ENCODE measurements at places on chromosomes 3 and 15.

DNA sequence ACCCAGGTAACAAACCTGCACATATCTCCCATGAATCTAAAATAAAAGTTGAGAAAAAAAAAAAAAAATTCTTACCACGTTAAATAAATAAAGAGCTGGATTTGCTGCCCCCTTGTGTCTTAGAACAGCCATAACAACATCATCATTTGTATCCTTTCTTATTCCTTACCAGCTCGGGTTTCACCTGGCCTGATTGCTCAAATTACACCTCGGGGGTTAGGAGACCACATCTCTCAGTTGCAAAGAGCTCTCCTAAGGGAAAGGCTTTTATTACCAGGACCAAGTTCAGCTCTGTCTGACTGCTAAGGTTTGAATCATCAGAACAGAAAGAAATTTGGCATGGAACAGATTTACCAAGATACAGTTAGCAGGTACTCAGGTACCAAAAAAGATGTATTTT, 25.8 kb upstream of the RPL39L start:
- DNase-seq, result no peak

DNA sequence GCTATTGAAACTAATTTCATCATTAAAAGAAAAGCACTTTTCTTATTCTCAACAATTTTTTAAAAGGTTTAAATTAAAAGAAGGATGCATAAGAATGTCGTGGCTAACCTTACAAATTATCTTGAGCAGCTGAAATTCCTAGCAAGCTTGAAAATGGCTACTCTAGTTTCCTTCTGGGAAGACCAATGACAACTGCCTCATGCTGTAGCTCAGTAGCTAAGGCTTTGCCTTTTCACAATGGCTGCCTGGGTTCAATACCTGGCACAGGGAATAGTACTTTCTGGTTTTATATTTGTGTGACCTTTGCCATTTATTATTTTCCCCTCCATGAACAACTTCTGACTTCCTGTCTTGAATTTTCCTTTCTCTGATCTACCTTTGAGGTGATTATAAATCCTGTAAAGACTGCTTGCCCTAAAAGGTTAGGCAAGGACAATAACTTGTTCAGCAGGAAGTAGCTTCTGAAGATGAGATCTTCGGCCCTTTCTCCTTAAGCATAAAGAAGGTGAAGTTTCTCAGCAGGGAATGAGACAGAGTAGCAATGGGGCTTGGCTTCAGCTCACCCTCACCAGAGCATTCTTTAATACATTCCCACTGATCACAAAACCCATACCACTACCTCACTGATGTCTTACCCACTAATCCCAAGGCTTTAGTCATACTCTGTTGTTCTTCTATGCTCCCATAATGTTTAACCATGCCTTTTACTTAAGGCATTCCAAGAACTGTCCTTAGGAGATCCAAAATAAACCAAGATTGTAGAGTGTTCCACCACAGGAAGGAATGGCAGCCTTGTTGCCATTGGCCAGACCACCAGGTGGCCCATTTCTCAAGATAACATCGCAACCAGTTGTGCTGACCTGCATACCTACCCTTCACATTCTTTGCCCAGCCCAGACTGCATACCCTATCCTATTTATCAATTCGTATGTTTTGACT, 276.8 kb downstream of the ULK4 start:
- no peak for DNase-seq

GRCh38 chr15:69035205-69035917, 20.9 kb downstream of the NOX5 start:
- no peak for DNase-seq

DNA sequence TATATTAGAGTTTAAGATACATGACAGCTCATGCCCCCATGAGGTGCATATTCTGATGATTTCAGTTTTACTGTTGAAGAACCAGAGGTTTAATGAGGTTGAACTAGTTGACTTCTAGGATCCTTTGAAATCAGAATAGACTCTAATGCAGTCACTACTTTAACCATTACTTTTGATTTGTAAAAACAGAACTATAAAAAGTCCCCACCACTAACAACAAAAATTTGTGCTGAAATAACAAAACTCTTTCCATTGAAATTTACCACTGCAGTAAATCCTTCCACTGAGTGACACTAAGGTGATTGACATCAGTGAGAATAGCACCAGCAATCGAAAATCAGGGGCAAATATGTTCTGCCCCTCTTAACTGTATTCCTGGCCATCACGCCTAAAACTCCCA, 214.1 kb downstream of the SHQ1 start:
- DNase-seq, result no peak

- no peak for DNase-seq
These were observed 81.5 kb downstream of the GAP43 start for GRCh38 chr3:115704661-115705338.

DNA sequence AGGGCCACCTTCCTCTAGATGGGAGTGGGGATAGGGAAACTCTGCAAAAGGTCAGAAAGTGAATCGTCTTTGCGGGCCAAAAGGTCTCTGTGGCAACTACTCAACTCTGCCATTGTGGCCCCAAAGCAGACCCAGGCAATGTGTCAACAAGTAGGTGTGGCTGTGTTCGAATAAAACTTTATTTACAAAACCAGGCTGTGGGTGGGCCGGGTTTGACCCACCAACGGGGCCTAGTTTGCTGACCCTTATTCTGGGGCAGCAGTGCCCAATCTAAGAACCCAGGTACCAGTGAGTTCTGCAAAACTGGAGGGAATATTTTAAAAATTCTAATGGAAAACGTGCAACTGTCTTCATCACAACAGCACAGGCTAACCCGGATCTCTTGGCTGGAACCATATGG, 40.9 kb downstream of the RORA start:
- no peak for DNase-seq

DNA sequence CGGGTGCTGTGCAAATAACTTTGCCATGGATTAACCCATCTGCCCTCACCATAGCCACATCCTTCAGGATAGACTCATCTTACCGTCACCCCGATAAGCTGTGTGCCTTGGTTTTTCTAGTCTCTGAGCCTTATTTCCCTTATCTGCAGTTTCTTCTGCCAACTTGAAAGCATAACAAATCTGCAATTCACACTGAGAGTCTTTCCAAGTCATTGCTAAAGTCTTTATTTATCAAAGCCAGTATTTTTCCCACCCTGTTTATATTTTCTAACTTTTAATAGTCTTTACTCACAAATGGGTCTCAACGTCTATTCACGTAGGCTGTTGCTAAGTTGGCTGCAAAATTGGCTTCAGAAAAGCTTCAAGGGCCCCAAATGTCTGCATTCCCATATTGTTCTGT, 61.6 kb upstream of the SUCLG2 start:
- DNase-seq, result no peak

DNA sequence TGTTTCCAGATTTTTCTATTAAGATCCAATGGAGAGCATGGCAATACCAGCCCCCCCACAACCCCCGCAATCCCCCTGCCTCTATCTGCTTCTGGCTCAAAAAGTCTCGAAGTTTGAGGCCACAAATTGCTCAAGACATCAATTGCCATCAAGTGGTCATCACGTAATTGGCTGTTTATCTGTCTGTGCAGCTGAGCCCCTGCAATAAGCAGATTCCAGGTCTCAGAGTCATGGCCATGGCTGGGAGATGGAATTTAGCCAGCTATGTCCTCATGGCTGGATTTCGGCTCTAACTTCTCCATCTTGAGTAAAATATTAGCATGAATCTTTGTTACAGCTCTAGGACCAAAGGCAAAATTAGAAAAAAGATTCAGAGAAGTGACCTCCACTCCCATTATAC, 22.7 kb downstream of the SSUH2 start:
- DNase-seq, result no peak

DNA sequence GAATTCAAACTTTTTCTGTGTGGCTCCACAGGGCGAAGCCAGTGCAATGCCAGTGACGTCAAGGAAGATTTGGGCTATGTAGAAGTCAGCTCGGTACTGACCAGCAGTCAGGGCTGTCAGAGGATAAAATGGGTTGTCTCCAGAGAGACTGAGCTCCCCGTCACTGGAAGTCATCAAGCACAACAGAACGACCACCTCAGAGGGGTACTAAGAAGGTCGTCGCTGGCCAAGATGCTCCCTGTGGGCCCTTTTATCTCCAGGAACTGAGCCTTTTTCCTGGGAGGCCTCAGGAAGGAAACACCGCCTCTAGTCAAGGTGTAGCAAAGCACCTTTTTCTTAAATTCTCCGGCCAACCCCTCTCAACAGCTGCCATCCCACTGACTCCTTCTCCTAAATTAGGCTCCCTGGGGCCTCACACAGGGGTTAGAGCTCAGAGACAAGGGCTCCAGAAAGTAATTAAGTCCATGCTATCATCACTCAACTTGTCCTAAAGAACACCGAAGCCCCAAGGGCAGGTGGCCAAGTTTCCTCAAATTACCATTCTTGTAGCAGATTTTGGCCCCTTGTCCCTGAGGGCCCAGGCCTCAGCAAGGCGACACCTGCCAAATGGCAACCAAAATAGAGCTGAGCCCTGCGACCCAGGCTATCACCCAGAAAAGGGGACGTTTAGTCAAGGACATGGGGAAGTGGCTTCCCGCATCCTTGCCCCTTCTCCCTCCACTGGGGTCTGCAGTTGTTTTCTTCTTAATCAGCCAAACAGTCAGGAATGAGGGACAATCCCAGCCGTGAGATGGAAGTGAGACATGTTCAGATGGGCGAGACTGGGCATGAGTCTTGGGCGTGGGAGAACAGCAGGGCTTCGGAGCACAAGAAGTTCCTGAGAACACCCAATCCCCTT, 48.0 kb downstream of the SSUH2 start:
- DNase-seq, result no peak

- DNase-seq, result no peak
These were observed 2.3 kb downstream of the B4GALT4 start for GRCh38 chr3:119238363-119238762.

GRCh38 chr15:88647351-88648105, 8.7 kb downstream of the ISG20 start:
- DNase-seq, result peak; percentile 21

- peak; percentile 31 for DNase-seq
These were observed 1.3 kb downstream of the TOP2B start for GRCh38 chr3:25663347-25663868.

GRCh38 chr15:85129881-85130280, 148.2 kb downstream of the PDE8A start:
- no peak for DNase-seq

DNA sequence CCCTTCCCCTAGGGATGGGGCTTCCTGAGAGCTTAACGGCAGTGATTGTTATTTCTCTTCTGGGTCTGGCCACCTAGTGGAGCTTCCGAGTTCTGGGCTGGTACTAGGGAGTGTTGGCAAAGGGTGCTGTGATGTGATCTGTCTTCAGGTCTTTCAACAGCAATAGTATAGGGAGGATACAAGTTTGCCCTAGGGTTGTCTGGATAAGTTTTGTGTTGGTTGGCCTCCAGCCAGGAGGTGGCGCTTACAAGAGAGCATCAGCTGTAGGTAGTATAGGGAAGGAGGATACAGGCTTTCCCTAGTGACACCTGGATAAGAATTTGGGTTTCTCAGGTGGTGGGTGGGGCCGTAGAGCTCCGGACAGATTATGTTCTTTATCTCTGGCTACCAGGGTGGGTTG, 19.2 kb upstream of the CPOX start:
- no peak for DNase-seq

GRCh38 chr3:72186400-72186855, 401.5 kb upstream of the PROK2 start:
- DNase-seq, result no peak

DNA sequence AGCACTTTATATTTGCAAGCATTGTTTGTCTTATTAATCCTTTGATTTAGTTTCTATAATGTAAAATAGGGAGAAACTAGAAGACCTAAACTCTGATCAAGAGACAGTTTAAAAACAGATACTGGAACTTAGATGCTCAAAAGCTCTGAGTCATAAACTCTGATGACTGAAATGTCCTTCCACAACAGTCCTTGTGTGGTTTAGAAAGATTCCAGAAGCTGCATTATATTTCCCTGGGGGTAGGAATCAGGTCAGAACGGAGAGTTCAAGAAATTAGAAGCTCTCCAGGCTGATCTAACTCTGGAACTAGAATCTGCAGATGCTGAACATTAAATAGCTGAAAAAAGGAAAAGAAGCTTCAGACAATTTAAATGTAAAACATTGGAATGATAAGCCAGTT, 18.3 kb upstream of the ONECUT1 start:
- no peak for DNase-seq

DNA sequence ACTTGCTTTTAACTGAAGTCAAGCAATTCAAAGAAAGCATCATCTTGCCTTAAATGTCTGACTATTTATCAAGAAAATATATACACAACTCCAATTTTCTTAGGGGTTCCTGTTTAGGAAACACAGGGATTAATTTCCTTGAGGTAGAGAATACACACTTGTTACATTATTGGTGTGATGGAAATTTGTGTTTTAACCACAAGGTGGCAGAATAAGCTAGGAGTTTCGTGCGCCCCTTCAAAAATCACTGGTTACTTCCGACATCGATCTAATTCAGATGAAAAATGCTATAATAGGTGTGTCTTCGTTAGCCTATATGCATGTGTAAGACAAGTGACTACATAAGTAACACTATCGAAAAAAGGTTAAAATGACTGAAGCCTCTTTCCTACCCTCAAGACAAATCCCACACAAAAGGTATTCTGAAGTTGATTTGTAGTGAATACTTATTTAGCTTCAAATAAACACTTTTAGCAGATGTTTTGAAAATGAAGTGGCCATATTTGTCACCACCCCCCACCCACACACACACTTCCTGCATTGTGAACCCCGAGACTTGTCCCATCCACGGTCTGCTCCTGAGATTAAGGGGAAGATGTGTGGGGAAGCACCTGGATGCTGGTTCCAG, 246.5 kb downstream of the ROBO1 start:
- no peak for DNase-seq

- DNase-seq, result no peak
These were observed 52.2 kb downstream of the SLCO2A1 start for GRCh38 chr3:133977568-133977967.

GRCh38 chr3:196694941-196695848, 16.9 kb downstream of the CEP19 start:
- no peak for DNase-seq

GRCh38 chr3:9898467-9899241, 4.0 kb upstream of the IL17RE start:
- DNase-seq, result no peak

DNA sequence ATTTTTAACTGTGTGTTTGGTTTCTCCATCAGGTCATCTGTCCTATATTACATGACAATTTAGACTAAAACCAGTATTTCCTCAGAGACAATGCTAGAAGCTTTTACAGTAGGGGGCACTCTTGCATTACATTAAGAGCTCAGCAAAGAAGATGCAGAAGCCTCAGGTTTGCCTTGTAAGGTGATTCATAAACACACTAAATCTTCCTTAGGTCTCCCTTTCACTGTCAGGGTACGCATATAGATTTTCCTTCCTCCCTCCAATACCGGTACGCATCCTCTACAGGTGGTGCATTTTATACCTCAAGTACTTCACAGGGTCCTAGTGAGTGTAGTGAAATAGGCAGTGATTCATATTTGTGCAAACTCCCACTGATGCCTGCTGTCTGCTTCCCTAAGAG, 46.5 kb downstream of the CD86 start:
- DNase-seq, result no peak

DNA sequence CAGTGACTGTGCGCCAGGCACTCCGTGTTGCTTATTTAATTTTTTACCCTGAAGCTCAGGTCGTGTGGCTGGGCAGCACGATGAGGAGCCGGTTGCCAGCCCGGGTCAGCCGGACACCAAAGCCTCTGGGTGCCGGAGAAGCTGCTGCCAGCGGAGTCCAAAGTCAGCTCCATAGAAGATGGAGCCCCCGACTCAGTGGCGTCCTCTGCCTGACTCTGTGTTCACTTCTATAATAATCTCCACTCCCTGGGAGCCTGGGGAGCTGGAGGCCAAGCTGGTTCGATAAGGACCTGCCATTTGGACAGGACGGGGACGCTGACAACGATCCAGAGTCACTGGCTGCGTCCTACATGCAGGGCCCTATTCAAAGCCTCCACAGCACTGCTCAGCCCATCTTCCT, 78.6 kb downstream of the VGLL4 start:
- no peak for DNase-seq

Measured in activated T-cell treated with anti-CD3 and anti-CD28 coated beads, Interleukin-2, amount 50 U/mL, for 1 hour (primary cell).